ENCODE measurements at places on chromosomes 4 and X. TPM values are rescaled to one million over a fixed set of nuclear protein-coding genes. Genes with fewer than 3 reads are reported as not detected.

DNA sequence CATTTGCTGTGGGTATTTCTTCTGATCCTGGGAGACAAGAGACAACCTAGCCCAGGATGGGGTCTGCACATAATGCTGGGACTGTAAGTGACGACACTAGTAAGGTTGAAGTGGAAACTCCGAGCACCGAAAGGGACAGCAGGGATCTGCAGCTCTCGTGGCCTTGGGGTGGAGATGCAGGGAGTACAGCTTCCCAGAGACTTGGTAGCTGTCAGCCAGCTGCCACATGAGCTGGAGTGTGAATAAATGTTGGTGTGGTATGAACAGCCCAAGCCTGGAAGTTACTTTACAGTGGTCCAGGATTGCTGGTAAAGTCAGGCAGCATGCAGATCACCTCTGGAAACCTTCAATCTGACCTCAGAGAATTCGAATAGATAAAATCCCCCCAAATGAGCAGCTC, 97.6 kb downstream of the FAM193A start:
- no peak for DNase-seq

GRCh38 chrX:121649417-121649816, 602.0 kb downstream of the GLUD2 start:
- no peak for DNase-seq

- DNase-seq, result no peak
These were observed 39.0 kb downstream of the F11 start for GRCh38 chr4:186304866-186305505.

DNA sequence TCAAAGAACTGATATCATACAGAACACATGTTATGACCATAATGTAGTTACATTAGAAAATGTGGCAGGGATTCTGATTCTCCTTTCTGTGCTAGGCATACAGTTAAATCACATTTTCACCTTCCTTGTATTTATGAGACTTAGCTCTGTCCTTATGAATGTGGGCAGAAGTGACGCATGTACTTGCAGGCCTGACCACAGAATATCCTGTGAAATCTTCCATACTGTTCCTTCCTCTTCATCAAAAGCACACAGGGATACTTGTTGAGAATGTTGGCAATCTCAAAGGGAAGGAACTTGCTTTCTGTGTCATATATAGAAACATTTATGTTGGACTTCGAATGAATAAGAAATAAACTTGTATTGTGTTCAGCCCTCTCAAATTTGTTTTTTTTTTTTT, 17.2 kb upstream of the MYOZ2 start:
- DNase-seq, result no peak

- DNase-seq, result no peak
These were observed 550.7 kb downstream of the ADGRL3 start for GRCh38 chr4:61750810-61751209.

Gene GPC3
- polyA plus RNA-seq, result 1.4 TPM

Gene PCDH10
- polyA plus RNA-seq, result 0.05 TPM

Gene PPP4R3C
- polyA plus RNA-seq, result 0.02 TPM

Gene WDFY3
- polyA plus RNA-seq, result 13.8 TPM
